ENCODE measurements at places on chromosomes 1 and 21.

DNA sequence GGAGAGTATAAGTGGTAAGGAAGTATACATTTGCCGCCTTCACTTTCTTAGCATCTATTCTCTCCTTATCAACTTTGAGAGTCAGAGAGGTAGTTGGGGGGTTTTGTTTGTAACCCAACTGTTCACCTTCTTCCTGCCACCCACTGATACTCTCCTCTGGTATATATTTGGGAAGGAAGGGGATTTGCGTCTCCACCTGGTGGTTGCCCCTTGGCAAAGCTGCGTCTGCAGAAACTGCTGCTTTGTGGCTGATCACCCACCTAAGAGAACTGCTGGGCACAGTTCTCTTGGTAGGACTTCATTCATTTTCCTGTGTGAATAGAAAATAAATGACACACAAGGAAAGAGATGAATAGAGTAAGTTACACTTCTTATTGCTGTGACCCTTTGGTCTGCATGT lies 87.0 kb downstream of the SYT14 start:
- no peak for DNase-seq

GRCh38 chr1:20662110-20662475 lies 924 bp upstream of the DDOST start:
- DNase-seq: no peak

DNA sequence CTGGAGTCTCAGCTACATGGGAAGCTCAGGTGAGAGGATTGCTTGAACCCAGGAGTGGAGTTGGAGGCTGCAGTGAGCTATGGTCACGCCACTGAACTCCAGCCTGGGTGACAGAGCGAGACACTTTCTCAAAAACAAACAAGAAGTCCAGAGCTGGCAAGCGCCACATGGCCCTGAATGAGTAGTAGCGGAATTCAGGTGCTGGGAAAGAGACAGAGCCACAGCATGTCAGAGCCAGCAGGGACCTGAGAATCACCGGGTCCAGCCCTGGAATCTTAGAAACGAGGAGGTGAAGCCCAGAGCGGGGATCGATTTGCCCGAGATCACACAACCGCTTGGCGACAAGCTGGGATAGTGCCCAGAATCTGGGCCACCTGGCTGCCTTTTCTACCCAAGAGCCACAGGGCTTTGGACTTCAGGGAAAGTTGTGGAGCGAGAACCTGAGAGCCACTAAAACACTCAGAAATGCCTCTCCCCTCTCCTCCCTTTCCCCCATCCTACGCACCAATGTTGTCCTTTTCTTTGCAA lies 9.8 kb downstream of the ARL8A start:
- DNase-seq: peak; percentile 42

- no peak for DNase-seq
These were observed 52.8 kb upstream of the EDARADD start for GRCh38 chr1:236341298-236341697.

Data from lung (tissue), 17 donors.